ENCODE measurements at places on chromosomes 2 and 18.

- peaks cover 2% of the 10 kb centered on the region for H3K4me1 ChIP-seq
- H3K4me3 ChIP-seq: no peak overlapping the region
- no peak overlapping the region for H3K27ac ChIP-seq
- DNase-seq: no peak
- H3K27me3 ChIP-seq: no peaks in the 10 kb centered on the region
Observed at GRCh38 chr2:162210385-162210784, 32.9 kb downstream of the FAP start.

GRCh38 chr2:142136571-142136970 is 5.8 kb upstream of the LRP1B start:
- peaks cover 16% of the 10 kb centered on the region for H3K4me1 ChIP-seq
- no peak overlapping the region for H3K27ac ChIP-seq
- no peak overlapping the region for H3K4me3 ChIP-seq
- DNase-seq: no peak
- no peaks in the 10 kb centered on the region for H3K36me3 ChIP-seq
- peaks cover 7% of the 10 kb centered on the region for H3K27me3 ChIP-seq

- peaks cover 17% of the 10 kb centered on the region for H3K4me1 ChIP-seq
- no peaks in the 10 kb centered on the region for H3K36me3 ChIP-seq
- DNase-seq: no peak
- H3K4me3 ChIP-seq: no peak overlapping the region
Observed at GRCh38 chr18:13613099-13613498, 113.3 kb downstream of the FAM210A start.

DNA sequence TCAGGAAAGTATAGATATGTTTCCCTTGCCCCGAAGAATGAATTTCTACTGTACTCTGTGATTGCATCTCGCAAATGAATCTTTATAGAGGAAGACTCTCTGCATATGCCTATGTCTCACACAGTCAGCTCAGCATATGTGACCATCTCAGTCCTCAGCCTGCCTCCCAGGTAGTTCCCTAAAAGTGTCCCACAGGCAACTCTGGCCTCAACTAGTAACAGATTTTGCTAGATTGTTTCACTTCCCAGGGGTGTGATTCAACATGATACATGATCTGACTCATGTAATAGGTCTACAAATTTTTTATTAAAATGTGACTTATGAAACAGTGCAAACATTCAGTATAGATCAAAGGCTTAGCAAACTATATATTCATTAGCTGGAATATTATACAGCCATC is 296.6 kb upstream of the CRIM1 start:
- DNase-seq: no peak
- no peak overlapping the region for H3K27ac ChIP-seq
- H3K4me3 ChIP-seq: no peak overlapping the region

DNA sequence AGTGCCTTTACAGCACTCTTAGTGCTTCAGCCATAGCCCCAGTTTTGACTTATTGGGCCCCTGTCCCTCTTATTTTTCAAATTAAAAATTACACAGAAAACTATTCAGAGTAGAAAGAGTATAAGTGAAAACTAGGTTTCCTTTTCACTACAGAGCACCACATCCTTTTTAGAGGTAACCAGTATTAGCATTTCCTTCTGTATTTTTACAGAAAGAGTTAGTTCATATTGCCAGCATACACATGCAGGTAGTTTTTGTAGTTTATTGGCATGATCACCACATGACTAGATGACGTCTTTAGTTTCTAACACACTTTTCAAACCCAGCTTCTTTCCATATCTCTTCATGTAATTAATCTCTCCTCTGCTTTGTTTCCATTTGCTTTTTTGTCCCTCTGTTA is 66.4 kb downstream of the UBE2E3 start:
- H3K27ac ChIP-seq: no peak overlapping the region
- no peaks in the 10 kb centered on the region for H3K36me3 ChIP-seq
- no peaks in the 10 kb centered on the region for H3K27me3 ChIP-seq
- DNase-seq: no peak
- no peaks in the 10 kb centered on the region for H3K4me1 ChIP-seq
- no peak overlapping the region for H3K4me3 ChIP-seq

DNA sequence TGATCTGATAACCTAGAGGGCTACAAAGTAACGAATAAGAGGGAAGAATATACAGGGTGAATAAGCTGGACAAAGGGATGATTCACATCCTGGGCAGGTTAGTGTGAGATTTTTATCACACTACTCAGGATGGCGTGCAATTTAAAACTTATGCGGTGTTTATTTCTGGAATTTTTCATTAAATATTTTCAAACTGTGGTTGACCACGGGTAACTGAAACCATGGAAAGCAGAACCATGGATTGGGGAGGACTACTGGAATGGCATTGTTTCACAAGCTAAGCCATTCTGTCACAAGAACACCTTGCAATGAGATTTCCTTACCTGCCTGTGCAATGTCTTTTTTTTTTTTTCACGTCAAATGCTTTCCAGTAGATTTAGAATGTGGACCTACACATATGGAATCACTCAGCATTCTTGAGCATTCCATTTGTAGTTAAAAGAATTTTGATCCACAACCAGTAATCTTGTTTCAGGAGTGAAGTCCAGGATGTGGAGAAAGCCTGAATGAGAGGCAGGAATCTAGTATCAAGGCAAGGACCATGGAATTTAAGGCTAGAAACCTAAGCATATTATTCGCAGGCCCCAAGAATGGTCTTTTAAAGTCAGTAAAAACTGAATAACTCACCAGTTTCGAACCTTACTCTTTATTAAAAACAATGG is 8.0 kb upstream of the CDK15 start:
- no peak for DNase-seq
- H3K27ac ChIP-seq: peak overlapping the region; percentile 32
- H3K4me3 ChIP-seq: no peak overlapping the region
- peaks cover 25% of the 10 kb centered on the region for H3K4me1 ChIP-seq
- H3K36me3 ChIP-seq: no peaks in the 10 kb centered on the region

DNA sequence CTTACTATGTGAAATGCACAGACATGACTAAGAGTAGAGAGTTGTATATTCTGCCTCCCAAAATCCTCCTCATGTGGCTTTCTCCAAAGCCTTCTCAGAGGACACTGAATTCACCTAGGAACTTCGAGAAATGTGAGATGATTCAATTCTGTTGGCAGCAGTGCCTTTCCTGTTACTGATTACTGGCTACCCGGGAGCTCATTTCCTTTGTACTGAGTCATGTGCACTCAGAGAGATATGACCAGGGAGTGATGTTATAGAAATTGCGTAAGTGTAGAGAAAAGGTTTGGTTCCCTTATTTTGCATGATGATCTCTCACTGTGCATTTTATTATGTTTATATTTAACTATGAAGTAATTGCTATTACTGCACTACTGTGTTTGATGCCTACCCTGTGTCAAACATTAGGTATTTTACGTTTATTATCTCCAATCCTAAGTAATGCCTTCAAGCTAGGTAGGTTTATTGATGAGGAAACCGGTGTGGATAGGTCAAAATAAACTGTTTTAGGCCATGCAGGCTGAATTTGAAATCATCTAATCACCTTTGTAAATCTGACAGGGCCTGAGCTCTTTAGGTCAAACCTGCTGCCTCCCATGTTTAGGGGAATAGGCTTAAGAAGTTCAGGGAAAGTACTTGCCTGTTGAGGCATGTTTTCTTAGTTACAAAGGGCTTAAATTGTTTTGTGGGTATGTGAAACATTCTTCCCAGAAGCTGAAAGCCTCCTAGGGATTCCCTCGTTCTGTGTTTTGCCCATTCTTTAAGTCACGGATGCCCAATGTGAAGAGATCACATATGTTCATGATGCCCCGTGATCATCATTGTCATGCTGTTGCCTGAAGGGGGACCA is 86.8 kb downstream of the FMNL2 start:
- no peak for DNase-seq
- no peaks in the 10 kb centered on the region for H3K27me3 ChIP-seq
- H3K27ac ChIP-seq: peak overlapping the region; percentile 45
- H3K4me3 ChIP-seq: no peak overlapping the region
- H3K36me3 ChIP-seq: no peaks in the 10 kb centered on the region

GRCh38 chr2:48717846-48718245 is 37.7 kb downstream of the LHCGR start:
- H3K4me3 ChIP-seq: no peak overlapping the region
- DNase-seq: no peak
- no peaks in the 10 kb centered on the region for H3K36me3 ChIP-seq
- H3K4me1 ChIP-seq: peaks cover 27% of the 10 kb centered on the region

DNA sequence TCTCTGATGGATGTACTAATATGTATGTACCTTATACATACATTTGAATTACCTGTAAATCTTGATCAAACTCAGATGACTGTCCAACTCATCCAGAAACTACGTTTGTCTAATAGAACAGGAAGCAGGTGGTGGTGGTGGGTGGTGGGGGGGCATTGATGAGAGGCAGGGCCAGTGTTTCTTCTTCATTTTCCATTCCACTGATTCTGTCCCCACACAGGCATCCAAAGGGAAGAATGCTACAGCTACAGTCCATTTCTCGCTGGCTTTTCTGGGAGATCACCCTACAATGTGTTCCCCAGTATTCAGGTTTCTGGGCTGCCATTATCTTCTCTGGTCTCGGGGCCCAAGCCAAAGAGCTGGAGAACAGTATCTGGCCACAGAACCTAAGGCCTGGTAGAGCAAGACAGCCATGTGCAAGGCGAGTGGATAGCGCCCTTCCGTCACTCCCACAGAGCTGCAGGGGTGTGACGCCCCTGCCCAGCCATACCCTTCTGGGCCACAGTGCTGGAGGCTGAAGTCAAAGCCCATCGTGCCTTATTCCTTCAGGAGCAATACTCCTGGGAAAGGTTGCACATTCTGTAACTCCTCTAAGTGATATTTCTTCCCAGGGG is 54.5 kb downstream of the BCL11A start:
- H3K36me3 ChIP-seq: peaks cover 8% of the 10 kb centered on the region
- DNase-seq: no peak
- H3K27me3 ChIP-seq: no peaks in the 10 kb centered on the region
- no peak overlapping the region for H3K27ac ChIP-seq

GRCh38 chr2:162574615-162575452 is 230.9 kb downstream of the GCA start:
- no peaks in the 10 kb centered on the region for H3K27me3 ChIP-seq
- no peak for DNase-seq
- no peaks in the 10 kb centered on the region for H3K36me3 ChIP-seq
- peaks cover 6% of the 10 kb centered on the region for H3K4me1 ChIP-seq

DNA sequence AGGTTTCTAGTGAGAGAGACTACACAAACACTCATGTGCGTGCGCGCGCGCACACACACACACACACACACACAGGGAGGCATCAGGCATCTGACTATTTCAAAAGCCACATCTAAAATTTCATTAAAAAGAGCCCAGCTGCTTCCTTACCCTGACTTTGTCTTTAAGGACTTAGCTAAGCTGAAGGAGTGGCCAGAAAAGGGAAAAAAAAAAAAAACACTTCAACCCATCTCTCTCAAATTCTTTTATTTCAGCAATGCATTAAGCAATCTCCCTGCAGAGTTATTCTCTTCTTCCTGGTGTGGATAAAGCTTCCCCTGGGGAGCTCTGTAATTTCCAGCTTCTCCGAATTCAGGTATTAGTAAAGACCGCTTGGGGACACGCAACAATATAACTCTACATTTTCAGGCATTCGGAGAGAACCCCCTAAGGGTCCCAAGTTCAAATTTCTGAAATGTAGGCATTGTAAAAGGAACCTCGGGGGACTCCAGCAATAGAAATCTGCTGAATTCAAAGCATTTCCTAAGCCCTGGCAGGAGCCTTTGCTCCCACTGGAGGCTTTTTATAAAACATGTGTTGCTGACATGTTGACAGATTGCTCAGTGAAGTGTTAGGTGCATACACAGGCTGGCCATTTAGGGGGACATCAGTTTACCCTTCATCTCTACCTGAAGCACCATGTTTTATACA is 67.0 kb downstream of the ZNF521 start:
- no peak overlapping the region for H3K4me3 ChIP-seq
- DNase-seq: no peak
- H3K36me3 ChIP-seq: no peaks in the 10 kb centered on the region
- no peaks in the 10 kb centered on the region for H3K27me3 ChIP-seq
- H3K27ac ChIP-seq: no peak overlapping the region
- peaks cover 29% of the 10 kb centered on the region for H3K4me1 ChIP-seq
